ENCODE measurements at places on chromosomes 13 and 19. TPM values are rescaled to one million over a fixed set of nuclear protein-coding genes. Genes with fewer than 3 reads are reported as not detected.

- no peaks in the 10 kb centered on the region for H3K36me3 ChIP-seq
- H3K27ac ChIP-seq, result no peak overlapping the region
- H3K27me3 ChIP-seq, result no peaks in the 10 kb centered on the region
- H3K4me3 ChIP-seq, result no peak overlapping the region
Measured at GRCh38 chr19:3830621-3831589, 37.9 kb downstream of the ZFR2 start.

Gene UGGT2
- total RNA-seq, result 27.5 TPM

Gene MEDAG
- not detected for total RNA-seq

Gene FCGBP
- 5.8 TPM for total RNA-seq

DNA sequence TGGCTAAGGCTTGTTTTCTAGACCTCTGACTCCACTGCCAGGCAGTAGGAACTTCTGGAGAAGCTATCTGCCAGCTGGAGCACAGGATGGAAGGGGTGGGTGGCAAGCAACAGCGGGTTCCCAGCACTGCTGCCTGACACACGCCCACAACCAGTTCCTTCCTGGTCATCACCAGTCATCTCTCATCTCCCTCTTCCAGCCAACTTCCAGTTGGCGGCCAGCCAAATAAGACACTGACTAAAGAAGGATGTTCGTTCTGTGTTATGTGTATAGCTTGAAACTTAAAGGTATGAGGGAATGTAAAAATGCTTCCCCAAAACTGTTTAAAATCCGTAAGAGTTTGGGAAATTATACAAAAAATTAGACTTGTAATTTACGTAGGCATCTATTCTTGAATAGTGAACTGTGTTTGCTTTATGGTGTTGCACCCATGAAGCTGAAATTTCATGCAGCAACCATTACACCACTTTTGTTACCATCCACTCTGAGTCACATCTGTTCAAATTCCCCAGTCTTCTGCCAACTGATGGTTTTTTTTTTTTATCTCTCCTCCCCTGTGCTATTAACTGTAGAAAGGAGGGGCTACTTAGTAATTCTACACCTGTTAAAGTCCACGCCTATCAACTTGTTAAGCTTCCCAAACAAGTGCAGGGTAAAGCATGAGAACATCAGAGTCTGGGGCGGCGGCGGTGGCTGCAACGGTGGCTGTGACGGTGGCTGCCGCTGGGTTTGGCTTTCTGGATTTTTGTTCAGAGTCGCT, 86.2 kb upstream of the FRY start:
- peak overlapping the region; percentile 80 for H3K27ac ChIP-seq
- no peaks in the 10 kb centered on the region for H3K27me3 ChIP-seq
- peak overlapping the region; percentile 47 for H3K4me3 ChIP-seq
- H3K4me1 ChIP-seq, result peaks cover 24% of the 10 kb centered on the region
- H3K36me3 ChIP-seq, result no peaks in the 10 kb centered on the region

Gene ETV2
- total RNA-seq, result 2.1 TPM

Gene TPGS1
- total RNA-seq, result 13.8 TPM

DNA sequence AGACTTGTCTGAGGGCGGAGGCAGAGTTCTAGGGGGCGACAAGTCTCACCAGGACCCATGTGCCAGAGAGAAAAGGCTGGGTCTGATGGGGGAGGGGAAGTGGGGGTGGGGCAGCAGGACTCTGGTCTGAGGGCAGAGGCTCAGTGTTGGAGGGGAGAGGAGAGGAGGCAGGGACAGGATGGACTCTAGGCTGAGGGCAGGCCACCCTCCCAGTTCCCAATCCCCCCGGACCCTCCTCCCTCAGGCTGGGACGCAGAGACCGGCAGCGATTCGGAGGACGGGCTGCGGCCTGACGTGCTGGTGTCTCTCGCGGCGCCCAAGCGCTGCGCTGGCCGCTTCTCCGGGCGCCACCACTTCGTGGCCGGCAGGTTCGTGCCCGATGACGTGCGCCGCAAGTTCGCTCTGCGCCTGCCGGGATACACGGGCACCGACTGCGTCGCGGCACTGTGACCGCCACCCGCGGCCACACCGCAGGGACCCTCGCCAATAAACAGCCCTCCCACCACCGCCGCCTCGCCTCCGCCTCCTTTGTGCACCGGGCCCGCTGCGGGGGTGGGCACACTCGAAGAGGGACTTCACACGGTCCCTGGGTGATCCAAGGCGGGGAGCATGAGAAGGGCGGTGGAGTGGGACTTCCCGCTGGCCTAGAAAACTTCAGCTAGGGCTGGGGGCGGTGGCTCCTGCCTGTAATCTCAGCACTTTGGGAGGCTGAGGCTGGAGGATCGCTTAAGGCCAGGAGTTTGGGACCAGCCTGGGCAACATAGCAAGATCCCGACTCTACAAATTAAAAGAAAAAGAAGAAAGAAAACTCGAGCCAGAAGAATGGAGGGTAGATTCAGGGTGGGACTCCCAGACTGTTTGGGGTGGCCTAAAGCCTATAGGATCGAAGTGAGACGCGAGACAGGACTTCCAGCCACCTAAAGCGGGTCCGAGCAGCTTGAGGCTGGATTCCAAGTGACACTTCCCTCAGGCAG, 703 bp upstream of the CILP2 start:
- H3K27me3 ChIP-seq, result no peaks in the 10 kb centered on the region
- no peak overlapping the region for H3K4me3 ChIP-seq
- no peaks in the 10 kb centered on the region for H3K4me1 ChIP-seq
- H3K27ac ChIP-seq, result no peak overlapping the region

GRCh38 chr13:112457081-112457480, 80.9 kb downstream of the SPACA7 start:
- no peak for DNase-seq
- H3K4me3 ChIP-seq, result no peak overlapping the region
- H3K36me3 ChIP-seq, result no peaks in the 10 kb centered on the region

Gene DDX39A
- 67.4 TPM for total RNA-seq

Gene SEMA6B
- total RNA-seq, result 3.3 TPM

DNA sequence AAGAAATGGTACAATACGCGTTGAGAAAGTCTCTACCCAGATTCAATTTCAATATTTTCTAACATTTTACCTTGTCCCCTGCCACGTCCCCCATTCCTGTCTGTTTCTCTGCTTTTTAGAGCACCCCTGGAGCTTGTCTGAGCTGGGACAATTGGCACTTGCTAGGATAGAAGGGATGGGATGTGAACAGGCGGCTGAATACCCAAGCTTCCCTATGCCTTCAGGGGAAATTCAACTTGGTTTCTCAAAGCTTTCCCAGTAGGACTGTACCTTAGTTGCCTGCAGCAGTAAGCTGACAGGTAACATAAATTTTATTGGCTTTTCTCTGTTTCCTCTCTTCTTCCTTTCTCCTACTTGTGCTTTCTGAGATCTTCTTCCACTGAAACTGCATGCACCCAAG, 1663.3 kb downstream of the EFNB2 start:
- no peaks in the 10 kb centered on the region for H3K4me1 ChIP-seq
- no peak overlapping the region for H3K27ac ChIP-seq
- H3K4me3 ChIP-seq, result no peak overlapping the region
- no peaks in the 10 kb centered on the region for H3K27me3 ChIP-seq
- no peaks in the 10 kb centered on the region for H3K36me3 ChIP-seq
- DNase-seq, result no peak

DNA sequence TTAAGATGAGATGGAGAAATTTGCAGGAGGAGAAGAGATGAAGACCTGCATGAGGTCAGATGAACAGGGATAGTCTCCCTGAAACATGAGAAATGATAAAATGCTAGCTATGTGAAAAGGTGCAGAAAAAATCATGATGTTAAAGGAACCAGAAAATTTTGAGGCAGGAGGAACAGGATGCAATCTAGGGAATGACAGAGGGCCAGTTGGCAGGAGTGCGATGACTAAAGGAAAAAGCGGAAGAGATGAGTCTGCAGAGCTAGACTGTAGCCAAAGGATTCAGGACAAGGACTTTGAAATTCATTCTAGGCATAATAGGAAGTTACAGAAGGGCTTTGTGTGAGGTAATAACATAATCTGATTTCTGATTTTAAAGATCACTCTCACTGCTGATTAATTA, 77.9 kb downstream of the TRPC4 start:
- no peak overlapping the region for H3K4me3 ChIP-seq
- no peaks in the 10 kb centered on the region for H3K4me1 ChIP-seq
- no peak overlapping the region for H3K27ac ChIP-seq
- DNase-seq, result no peak
- H3K27me3 ChIP-seq, result no peaks in the 10 kb centered on the region
- no peaks in the 10 kb centered on the region for H3K36me3 ChIP-seq

Gene MRPL4
- 98.2 TPM for total RNA-seq

Gene SIGLEC12
- not detected for total RNA-seq

DNA sequence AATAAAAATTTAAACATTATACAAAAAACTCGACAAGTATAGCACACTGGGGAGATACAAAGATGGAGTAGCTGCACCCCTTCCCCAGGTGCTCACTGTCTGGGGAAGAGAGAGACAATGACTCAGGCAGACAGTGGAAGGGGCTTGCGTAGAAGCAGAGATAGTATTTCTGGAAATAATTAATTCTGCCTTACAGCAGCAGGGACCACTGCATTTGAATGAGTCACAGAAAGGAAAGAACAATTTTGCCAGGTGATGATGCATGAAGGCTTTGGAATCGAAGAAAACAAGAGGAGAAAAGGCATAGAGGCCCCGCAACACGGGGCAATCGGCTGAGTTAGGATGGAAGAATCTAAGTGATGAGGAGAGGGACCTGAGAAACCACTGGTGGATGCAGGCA, 447.4 kb downstream of the EFNB2 start:
- H3K4me3 ChIP-seq, result no peak overlapping the region
- no peaks in the 10 kb centered on the region for H3K36me3 ChIP-seq
- no peak overlapping the region for H3K27ac ChIP-seq
- H3K27me3 ChIP-seq, result no peaks in the 10 kb centered on the region
- no peak for DNase-seq

Gene FXYD3
- total RNA-seq, result 287 TPM

- no peak overlapping the region for H3K27ac ChIP-seq
- H3K4me3 ChIP-seq, result no peak overlapping the region
- H3K36me3 ChIP-seq, result no peaks in the 10 kb centered on the region
- no peaks in the 10 kb centered on the region for H3K4me1 ChIP-seq
- no peak for DNase-seq
Measured at GRCh38 chr13:91802957-91803356, 404.5 kb downstream of the GPC5 start.

Measured in PC-9 (cell line).